ENCODE measurements at places on chromosomes 2 and 18.

DNA sequence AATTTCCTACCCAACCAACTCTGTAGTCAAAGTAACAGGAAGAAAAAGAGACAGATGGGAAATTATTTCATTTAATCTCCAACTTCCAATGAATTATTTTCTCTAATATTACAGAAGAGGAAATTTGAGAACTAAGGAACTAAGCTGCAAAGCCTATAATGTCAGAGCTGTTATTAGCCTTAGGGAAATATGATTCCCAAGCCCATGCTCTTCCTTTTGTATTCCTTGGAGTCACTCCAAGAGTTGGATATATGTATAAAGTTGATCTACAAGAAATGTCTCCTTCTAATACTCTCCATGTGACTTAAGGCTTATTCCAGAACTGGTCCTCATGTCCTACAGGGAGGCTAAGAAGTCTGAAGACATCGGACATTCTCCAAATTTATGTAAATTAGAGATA is 31.6 kb upstream of the VWC2L start:
- DNase-seq: no peak

DNA sequence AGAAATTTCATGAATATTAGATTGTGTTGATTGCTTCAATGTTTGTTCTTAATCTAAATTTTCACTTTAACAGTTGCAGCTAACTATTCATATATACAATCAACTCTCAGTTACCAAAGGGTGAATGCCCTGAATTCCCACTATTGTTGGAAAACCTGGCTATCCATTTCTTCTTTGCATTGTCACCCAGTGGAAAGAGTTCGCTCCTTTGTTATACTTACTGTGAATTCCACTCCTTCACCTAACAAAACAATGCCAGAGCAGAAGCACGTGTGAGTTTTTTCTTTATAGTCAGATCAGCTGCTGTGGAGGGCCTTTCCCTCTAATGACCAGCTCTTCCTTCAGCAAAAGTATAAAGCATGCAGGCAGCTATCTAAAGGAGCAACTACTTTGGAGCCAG is 409.2 kb upstream of the NRP2 start:
- DNase-seq: no peak

DNA sequence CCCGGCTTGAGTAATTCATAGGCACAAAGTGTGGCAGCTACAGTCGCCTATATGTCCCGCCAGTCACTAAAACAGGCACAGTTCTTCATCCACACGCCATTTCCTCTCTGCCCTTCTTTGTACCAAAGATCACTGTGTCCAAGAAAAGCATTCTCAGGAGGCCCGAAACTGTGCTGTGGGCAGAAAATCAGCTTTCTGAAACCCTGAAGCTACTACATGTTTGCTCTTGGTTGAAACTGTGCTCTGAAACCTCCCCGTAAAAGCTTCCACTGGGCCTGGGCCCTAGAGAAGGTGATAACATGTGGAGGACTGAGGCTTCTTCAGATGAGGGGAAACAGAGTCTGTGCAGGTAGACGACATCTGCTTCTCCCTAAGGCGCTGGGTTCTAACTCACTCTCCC is 75.6 kb upstream of the ID2 start:
- peak; percentile 16 for DNase-seq

GRCh38 chr2:26526589-26526988 is 48.7 kb upstream of the OTOF start:
- DNase-seq: no peak

- no peak for DNase-seq
Measured at GRCh38 chr2:73266061-73266901, 18.0 kb downstream of the FBXO41 start.

All from activated CD8-positive, alpha-beta T cell treated with anti-CD3 and anti-CD28 coated beads for 36 hours (primary cell).